Inflammatory macrophage (primary cell): ENCODE measurements at places on chromosomes 1 and 21.
A peak's percentile ranks its signal among the peaks of the same experiment; 100 is the strongest.

- DNase-seq: no peak
These were observed 17.6 kb downstream of the PALMD start for GRCh38 chr1:99663501-99663900.

- no peak for DNase-seq
These were observed 23.0 kb downstream of the MTARC1 start for GRCh38 chr1:220809704-220810103.

DNA sequence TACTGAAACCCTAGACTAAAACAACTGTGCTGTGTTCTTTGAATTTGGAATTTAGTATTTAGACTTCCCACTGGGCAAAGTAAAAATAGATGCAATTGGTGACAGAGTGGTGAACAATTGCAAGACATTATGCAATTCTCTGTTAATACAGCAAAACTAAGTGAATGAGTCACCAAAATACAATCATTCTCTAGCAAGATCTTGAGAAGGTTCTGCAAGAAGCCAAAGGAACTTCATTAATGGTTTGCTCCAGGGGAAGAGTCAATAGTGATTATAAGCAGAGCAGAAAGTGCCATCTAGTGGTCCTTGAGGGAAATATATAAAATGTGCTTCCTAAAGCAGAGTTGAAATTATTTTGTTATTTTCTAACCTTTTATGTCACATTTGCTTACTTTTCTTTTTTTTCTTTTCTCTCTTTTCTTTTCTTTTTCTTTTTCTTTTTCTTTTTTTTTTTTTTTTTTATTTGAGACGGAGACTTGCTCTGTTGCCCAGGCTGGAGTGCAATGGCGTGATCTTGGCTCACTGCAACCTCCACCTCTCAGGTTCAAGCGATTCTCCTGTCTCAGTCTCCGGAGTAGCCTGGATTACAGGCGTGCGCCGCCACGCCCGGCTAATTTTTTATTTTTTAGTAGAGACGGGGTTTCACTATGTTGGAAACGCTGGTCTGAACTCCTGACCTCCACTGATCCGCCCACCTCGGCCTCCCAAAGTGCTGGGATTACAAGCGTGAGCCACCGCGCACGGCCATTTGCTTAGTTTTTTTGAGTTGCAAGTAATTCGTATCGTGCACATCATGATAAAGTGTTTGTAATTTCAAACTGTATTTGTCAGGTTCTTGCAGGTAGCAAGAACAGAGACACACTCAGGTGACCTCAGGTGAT is 99.2 kb downstream of the CTH start:
- peak; percentile 90 for DNase-seq

- DNase-seq: no peak
These were observed 31.3 kb downstream of the CCN1 start for GRCh38 chr1:85611856-85612255.

DNA sequence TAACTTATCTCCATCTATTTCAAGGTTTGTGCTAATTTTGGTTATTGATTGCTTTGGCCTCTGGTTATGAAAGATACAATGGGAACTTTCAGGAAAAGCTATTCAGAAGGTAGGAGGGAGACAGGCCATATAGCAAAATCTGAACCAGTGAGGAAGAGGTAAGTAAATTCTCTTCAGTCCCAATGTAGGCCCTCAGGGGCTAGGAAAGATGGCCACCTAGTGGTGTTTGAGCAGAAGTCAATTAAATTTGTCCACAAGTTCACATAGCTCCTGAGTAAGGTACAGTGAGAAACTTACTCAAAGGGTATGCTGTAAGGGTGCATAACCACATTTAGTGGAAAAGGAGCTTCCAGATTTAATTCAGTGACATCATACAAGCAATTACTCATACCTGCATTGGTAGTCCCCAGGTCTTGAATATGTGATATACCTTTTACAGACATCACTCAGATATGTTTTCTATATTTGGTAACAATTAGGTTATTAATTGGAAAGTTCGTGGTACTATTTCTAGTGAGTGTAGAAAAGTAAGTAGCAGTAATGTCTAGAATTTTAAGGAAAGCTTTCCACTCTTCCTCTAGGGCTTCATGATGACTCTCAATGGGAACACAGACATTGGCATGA is 21.4 kb upstream of the FMO1 start:
- peak; percentile 55 for DNase-seq

GRCh38 chr1:181587870-181588438 is 104.6 kb downstream of the CACNA1E start:
- no peak for DNase-seq

DNA sequence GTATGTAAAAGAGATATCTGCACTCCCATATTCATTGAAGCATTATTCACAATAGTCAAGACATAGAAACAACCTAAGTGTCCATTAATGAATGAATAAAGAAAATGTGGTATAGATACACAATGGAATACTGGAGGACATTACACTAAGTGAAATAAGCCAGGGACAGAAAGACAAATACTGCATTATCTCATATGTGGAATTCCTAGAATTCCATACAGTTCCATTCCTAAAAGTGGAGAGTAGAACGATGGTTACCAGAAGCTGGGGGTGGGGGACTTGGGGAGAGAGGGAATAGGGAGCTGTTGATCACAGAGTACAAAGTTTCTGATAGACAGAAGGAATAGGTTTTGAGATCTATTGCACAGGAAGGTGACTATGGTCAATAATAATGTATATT is 7.4 kb downstream of the TMED5 start:
- DNase-seq: no peak
